Aorta (tissue), 5 donors: ENCODE measurements at places on chromosomes 3 and 15. TPM values are rescaled to one million over a fixed set of nuclear protein-coding genes. Genes with fewer than 3 reads are reported as not detected.

- H3K36me3 ChIP-seq = peaks cover 8% of the 10 kb centered on the region
- H3K4me1 ChIP-seq = no peaks in the 10 kb centered on the region
- DNase-seq = no peak
- H3K4me3 ChIP-seq = no peak overlapping the region
- H3K27me3 ChIP-seq = no peaks in the 10 kb centered on the region
- no peak overlapping the region for H3K27ac ChIP-seq
Measured at GRCh38 chr3:168029705-168030104, 66.0 kb downstream of the GOLIM4 start.

DNA sequence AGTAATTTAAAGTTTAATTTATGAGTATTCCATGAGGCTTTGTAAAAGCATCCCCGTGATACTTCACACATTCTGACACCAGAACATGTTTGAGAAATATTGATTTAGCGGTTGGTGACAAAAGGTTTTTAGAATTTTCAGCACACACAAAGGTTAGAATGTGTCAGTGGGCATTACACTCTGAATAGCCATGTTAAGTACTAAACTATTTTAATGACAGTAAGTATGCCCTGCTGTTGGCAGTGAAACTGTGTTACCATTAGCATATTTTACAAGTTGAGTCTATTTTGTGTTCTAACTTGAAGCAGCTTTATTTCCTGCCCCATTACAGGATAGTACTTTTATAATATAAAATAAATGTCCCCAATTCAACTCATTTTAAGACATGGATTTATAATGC is 66.5 kb downstream of the ADAMTSL3 start:
- no peak overlapping the region for H3K27ac ChIP-seq
- H3K4me3 ChIP-seq = no peak overlapping the region
- H3K36me3 ChIP-seq = no peaks in the 10 kb centered on the region
- H3K27me3 ChIP-seq = no peaks in the 10 kb centered on the region

- no peak overlapping the region for H3K27ac ChIP-seq
- DNase-seq = no peak
- H3K27me3 ChIP-seq = no peaks in the 10 kb centered on the region
- H3K36me3 ChIP-seq = no peaks in the 10 kb centered on the region
Measured at GRCh38 chr3:171317171-171317570, 143.0 kb downstream of the TNIK start.

DNA sequence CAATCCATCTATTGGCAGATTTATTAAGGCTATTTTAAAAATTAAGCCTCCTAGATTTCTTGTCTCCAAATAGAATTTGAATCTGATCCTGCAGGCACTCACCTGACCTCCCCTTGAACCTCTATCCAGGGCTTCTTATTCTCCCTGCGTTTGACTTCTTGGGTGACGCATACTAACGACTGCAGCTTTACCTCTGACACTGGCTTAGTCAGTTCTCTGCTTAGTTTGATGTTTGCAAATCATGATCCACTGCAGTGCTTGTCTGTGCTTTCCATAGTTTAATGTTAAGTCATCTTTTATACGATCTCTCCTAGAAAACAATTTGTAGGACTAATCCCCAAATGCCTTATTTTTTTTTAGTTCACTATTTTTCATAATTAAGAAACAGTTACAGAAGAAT is 233.1 kb downstream of the ROBO1 start:
- H3K4me1 ChIP-seq = no peaks in the 10 kb centered on the region
- H3K4me3 ChIP-seq = no peak overlapping the region
- no peak overlapping the region for H3K27ac ChIP-seq

Gene RASGRP1
- total RNA-seq = 1.5 TPM

DNA sequence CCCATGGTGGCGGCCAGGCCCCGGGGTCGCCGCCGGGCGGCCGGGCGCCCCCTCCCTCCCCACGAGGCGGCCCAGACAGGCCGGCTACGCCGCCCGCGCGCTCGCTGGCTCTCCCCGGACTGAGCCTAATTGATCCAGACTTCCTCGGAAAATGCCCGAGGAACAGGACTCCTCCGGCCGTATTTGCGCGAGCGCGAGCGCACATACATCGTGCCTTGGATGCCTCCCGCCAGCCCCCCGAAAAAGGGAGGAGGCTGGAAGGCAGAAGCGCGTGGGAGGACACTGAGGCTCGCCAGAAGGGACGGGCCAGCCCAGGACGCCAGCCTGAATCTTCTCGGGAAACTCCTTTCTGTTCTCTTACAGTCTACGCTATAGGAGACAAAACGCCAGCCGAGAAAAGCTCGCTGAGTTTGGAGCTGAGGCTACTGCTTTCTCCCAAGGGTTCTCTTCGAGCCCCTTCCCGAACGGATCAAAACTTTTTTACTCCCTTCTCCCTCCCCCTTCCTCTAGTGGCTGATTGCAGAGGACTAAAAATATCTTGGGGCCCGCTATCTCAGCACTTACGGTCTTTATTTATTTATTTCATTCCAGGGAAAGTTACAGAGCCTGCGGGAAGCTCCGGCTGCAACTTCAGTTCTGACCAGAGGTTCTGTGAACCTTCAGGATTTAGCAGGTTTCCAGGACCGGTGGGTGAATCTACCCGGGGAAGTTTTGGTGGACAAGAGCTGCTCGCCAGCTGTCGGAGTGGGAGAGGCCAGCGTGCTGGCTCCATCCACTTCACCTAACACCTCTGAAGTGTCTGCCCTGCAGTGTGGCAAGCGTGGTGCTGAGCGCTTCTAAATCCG is at the start of gene PDZRN3:
Gene PDZRN3, minus strand, starts transcription at position 121 of the 845 bp plus-strand sequence.
- DNase-seq = peak; percentile 79
- no peaks in the 10 kb centered on the region for H3K27me3 ChIP-seq
- H3K27ac ChIP-seq = peak within 1 kb of the TSS; percentile 58
- H3K4me3 ChIP-seq = peak within 1 kb of the TSS; percentile 78
- H3K36me3 ChIP-seq = no peaks in the 10 kb centered on the region

DNA sequence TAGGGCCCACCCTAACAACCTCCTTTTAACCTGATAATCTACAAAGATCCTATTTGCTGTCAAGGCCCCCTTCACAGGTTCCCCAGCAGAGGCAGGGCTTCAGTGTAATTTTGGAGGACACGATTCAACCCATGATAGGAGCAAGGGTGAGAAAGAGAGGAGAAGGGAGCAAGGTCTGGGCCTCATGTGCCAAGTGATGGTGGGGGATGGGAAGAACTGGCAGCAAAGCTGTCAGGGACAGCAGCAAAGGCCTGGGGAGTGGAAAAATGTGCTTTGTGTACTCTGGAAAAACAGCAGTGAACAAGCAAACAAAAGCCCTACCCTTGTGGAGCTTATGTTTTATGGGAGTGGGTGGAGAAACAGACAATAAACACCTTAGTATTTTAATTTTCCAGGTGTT is 2.7 kb upstream of the GALNT15 start:
- H3K4me1 ChIP-seq = peaks cover 2% of the 10 kb centered on the region
- no peaks in the 10 kb centered on the region for H3K36me3 ChIP-seq
- DNase-seq = no peak
- H3K27me3 ChIP-seq = no peaks in the 10 kb centered on the region
- H3K27ac ChIP-seq = no peak overlapping the region

DNA sequence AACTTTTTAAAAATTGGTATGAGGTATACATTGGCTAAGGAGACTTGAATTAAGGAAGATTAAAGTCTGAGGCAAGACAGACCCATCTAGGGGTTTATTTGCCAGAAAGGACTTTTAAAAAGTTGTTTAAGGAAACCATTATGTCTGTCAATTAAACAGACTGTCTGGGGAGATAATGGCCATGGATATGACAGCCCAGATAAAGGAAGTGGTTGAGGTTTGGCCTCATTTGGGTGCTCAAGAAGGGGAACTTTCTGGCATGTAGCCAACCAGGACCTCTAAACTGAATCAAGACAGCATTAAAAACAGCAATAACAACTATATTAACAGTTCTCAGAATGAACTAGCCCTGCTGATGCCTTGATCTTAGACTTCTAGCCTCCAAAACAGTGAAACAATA is 9.9 kb upstream of the CD200R1L start:
- DNase-seq = no peak
- H3K27ac ChIP-seq = no peak overlapping the region
- no peaks in the 10 kb centered on the region for H3K27me3 ChIP-seq
- no peaks in the 10 kb centered on the region for H3K4me1 ChIP-seq
- no peaks in the 10 kb centered on the region for H3K36me3 ChIP-seq

Gene ZBED2
- not detected for total RNA-seq

- no peaks in the 10 kb centered on the region for H3K4me1 ChIP-seq
- no peaks in the 10 kb centered on the region for H3K27me3 ChIP-seq
- no peak overlapping the region for H3K4me3 ChIP-seq
- no peak overlapping the region for H3K27ac ChIP-seq
- no peak for DNase-seq
Measured at GRCh38 chr3:135329479-135329878, 534.4 kb downstream of the EPHB1 start.

DNA sequence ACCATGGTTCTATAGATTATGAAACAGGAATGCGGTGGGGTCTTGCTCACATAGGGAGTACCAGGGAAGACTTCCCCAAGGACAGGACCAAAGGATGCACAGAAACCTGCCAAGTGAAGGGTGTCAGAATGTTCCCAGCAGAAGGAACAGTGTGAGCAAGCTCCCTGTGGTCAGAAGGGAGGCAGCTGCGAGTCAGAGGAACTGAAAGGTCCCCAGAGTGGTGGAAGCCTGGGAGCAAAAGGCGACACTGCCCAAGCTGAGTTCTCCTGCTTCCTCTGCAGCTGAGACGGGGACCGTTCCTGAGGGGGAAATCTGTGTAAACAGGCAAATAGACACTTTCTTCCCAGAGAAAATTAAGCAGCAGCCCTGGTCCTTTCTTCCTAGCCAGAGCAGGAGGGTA is 14.2 kb upstream of the SLC6A6 start:
- no peaks in the 10 kb centered on the region for H3K4me1 ChIP-seq
- H3K27ac ChIP-seq = no peak overlapping the region
- H3K27me3 ChIP-seq = no peaks in the 10 kb centered on the region

GRCh38 chr3:25441234-25441856 is 13.3 kb downstream of the RARB start:
- no peaks in the 10 kb centered on the region for H3K36me3 ChIP-seq
- H3K4me3 ChIP-seq = no peak overlapping the region
- no peaks in the 10 kb centered on the region for H3K4me1 ChIP-seq
- H3K27me3 ChIP-seq = no peaks in the 10 kb centered on the region
- H3K27ac ChIP-seq = no peak overlapping the region

DNA sequence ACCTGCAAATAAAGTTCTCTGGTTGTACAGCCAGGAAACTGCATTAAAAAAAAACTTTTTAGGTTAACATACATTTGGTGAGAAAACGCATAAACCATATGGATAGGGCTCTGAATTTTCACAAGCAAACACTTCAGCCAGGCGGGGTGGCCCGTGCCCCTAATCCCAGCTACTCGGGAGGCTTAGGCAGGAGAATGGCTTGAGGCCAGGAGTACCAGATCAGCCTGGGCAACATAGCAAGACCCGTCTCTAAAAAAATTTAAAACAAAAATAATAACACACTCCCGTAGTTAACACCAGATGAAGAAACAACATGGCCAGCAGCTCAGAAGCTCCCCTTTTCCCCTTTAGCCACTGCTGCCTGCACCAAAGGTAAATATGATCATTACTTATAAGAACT is 3.2 kb upstream of the RPL14 start:
- H3K4me1 ChIP-seq = peaks cover 7% of the 10 kb centered on the region
- H3K36me3 ChIP-seq = no peaks in the 10 kb centered on the region
- no peaks in the 10 kb centered on the region for H3K27me3 ChIP-seq
- H3K27ac ChIP-seq = no peak overlapping the region
- DNase-seq = no peak

DNA sequence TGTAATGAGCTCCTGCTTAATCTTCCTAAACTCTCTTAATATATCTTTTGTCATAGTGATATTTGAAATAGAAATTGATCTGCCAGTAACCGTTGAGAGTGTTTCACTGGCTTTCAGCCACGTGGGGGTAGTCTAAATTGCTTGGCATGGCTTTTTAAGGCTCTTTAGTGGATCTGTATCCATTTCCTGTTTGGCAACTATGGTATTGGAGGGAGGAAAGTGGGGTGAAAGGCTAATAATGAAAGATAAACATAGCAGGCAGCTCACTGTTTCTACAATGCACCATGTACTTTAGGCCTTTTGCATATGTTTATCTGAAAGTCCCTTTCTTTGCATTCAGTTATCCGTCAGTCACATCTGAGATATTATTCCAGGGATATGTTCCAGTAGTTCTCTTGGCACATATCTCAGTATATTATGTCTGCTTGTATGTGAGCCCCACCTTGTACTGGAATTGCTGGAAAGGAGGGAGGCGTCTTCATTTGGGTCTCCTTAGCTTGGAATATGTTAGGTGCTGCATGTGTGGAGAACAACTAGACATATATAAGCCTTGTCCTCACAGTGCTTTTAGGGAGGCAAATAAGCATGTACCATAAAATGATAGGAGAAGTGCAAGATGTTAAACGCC is 10.8 kb downstream of the TOPAZ1 start:
- H3K27me3 ChIP-seq = no peaks in the 10 kb centered on the region
- H3K4me1 ChIP-seq = no peaks in the 10 kb centered on the region
- DNase-seq = no peak
- no peaks in the 10 kb centered on the region for H3K36me3 ChIP-seq
- H3K4me3 ChIP-seq = no peak overlapping the region

DNA sequence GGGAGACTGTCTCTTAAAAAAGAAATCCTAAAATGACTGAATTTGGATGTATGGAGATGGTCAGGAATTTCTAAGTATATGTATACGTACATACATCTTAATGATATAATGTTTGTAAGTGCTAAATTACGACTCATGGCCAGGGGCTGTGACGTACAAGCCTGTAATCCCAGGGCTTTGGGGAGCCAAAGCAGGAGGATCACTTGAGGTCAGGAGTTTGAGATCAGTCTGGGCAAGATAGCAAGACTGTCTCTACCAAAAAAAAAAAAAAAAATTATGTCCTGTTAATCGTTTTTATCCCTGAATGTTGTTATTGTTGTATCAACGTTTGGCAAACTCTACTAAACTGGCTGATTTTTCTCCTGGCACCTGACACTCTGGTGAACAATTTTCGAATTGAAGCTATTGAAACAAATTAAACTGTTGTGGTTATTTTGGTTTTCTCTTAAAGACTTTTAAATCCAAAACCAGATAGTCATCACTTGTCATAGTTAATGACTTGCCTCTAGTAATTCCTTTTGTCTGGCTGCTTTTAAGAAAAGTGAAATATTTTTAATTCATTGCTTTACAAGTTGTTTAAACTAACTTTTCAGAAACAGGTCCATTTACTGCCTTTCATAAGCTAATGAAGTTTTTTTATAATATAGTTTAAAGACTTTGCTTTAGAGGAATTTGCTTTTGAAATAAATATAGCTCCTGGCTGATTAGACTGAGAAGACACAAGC is 7.0 kb downstream of the MORF4L1 start:
- no peaks in the 10 kb centered on the region for H3K4me1 ChIP-seq
- H3K36me3 ChIP-seq = no peaks in the 10 kb centered on the region
- H3K27ac ChIP-seq = no peak overlapping the region
- DNase-seq = no peak
